ENCODE measurements at places on chromosomes 7 and 10. TPM values are rescaled to one million over a fixed set of nuclear protein-coding genes. Genes with fewer than 3 reads are reported as not detected.

DNA sequence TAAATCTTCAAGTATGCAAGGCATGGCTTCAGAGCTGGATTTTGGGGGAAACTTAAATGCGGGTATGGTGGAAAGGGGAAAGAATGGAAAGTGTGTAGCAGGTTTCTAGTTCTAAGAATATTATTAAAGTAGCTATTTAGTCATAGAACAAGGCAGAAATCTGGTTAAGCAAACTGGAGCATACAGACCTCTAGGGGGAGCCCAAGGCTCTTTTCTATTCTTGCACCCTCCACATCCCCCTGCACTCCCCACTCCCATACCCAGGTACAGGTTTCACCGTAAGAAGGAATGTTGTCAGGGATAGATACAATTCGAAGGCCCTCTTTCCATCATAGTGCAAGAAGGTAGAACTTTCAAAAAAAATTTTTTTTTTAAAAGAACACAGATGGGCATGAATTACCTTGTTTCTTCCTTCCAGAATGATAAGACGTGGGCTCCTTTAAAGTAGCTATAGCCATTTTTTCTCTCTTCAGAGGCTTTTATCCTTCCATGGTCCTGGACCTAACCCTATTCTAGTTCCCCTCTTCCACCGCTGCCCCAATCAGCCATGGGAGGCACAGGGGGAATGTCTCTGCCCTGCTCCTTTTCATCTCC lies 41.5 kb upstream of the SMIM30 start:
- peak; percentile 85 for DNase-seq

GRCh38 chr7:149126662-149127266 lies 640 bp upstream of the ZNF425 start:
- peak; percentile 37 for DNase-seq

DNA sequence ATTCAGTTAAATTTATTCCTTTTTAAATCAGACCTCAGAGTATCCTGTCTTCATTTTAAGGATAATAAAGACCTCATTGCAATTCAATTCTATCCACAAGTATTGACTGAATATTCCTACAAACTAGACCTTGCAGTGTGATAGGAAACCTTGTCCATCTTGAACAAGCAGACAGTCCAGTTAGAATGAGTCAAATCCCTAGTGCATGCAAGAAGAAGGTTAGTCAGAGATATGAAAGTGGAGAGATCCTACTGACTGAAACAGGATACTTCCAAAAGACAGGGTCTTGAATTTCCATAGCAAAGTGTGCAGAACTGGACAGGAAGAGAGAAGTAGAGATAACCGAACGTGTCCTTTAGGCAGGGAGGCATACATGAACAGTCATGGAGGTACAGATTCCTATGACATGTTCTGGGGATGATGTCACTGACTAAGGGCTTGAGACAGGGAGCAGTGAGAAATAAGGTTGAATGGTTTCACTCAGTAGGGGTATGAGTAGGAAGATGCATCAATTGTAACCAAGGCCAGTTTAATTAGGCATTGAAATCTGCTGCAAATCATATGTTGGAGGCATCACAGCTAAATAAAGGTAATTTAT lies 45.2 kb downstream of the PPP1R3A start:
- no peak for DNase-seq

GRCh38 chr7:45955286-45955685 lies 34.2 kb upstream of the IGFBP3 start:
- no peak for DNase-seq

- no peak for DNase-seq
These were observed 19.4 kb downstream of the ENO4 start for GRCh38 chr10:116868722-116869121.

DNA sequence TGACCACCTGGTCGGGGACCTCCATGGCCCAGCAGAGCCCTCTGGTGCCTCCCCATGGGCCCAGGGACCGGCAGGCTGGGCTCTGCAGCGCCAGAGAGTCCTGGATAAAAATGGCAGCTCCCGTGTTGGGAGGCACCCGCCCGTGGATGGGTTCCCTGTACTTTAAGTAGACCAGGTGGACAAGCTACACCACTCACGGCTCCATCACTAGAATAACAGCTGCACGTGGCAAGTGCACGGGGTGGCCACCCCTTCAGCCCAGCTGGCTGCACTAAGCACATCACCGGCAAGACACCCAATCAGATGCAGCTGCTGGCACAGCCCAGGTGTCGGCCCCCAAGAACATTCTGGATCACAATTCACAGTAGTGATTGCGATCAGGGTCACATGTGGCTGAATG lies 69.8 kb downstream of the DIP2C start:
- no peak for DNase-seq

DNA sequence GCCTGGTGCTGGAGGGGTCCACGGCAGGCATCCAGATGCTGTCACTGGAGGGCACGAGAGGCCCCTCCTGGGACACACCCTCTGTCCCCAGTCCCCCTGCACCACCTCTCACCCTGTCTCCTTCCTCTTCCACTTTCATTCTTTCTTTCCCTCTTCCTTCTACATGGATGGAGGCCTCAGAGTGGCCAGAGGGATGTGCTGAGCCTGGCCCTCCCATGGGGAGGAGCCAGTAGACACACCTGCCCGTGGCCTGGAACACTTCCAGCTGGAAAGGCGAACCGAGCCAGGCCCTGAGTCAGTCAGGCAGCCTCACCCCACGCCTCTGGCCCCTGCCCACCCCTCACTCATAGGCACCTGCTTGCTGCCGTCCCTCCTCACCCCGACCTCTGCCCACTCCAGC lies 55.9 kb upstream of the MXI1 start:
- no peak for DNase-seq

DNA sequence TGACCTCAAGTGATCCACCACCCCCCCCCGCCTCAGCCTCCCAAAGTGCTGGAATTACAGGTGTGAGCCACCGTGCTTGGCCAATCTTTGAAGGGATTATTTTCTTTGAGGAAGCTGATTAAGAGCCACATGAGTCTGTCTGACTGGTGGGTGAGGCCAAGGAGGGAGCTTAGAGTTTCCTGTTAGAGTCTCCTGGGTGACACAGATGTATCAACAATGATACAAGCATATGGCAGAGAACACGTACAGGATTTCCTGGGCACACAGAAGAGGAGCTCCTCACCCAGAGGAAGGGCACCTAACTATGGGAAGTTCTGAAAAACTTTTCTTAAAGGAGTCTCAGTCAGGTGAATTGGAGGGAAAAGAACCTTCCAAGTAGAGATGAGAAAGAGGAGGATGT lies 69.4 kb downstream of the GOLGA7B start:
- no peak for DNase-seq

DNA sequence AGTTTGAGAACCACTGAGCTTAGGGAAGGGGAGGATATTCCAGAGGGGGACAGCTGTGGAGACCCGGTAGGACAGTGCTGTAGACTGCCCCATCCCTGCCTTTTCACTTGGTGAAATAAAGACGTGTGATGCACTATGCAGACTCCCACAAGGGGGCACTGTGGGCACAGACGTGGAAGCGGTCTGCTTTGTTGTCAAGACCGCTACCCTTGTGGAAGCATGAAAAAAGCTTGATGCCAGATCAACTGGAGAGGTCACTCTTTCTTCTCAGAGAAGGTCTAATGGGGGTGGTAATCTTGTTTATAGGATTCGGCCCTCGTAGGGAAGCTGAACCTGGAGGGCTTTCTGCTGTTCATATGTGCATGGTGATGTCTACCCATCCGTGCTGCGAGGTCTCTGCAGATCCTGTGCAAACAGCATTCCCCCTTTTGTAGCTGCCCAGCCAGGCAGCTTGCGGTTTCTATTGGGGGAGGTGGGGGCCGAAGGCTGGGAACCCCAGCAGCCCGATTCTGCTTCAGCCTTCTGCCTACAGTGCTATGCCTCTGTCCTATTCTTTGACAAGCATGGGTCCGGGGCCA lies 13.7 kb downstream of the RPS24 start:
- DNase-seq = peak; percentile 96

DNA sequence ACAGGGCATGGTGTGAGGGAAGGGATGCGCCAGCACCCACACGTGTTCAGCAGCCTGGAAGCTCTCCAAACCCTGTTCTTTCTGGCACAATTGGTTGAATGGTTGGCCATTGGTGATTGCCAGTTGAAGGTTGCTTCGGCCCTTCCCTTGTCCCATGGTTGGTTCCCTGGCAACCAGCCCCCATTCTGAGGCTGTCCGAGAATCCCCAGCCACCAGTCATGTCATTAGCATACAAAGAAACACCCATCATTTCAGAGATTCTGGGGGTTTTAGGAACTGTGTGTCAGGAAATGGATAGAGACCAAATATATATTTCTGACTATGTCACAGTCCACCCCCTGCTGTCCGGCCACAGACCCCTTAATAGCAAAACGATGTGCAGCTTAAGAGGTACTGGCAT lies 21.8 kb downstream of the FKBP6 start:
- no peak for DNase-seq

DNA sequence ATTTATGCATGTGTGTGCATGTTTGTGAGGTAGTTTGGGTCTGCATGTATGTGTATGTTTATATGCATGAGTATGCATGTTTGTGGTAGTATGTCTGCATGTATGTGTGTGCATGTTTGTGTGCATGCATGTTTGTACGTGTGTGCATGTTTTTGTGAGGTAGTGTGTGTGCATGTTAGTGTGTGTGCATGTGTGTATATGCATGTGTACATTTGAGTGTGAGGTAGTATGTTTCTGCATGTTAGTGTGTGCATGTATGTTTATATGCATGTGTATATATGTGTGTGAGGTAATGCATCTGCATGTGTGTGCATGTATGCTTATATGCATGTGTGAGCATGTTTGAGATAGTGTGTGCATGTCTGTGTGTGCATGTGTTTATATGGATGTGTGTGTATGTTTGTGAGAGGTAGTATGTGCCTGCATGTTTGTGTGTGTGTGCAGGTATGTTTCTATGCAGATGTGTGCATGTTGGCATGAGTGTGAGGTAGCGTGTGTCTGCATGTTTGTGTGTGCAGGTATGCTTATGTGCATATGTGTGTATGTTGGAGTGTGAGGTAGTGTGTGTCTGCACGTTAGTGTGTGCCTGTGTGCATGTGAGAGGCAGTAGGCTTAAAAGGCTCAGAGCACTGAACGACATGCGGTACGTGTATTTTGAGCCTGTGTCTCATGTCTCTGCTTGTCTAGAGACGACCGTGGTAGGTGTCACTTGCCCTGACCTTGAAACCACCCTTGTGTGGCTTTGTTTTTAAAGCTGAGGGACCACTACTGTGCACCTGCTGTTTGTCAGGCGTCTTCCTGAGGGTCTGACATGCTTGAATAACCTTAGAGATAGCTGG lies 43.7 kb downstream of the PFKP start:
- DNase-seq = no peak

GRCh38 chr7:47570649-47571050 lies 11.3 kb downstream of the TNS3 start:
- DNase-seq = no peak

DNA sequence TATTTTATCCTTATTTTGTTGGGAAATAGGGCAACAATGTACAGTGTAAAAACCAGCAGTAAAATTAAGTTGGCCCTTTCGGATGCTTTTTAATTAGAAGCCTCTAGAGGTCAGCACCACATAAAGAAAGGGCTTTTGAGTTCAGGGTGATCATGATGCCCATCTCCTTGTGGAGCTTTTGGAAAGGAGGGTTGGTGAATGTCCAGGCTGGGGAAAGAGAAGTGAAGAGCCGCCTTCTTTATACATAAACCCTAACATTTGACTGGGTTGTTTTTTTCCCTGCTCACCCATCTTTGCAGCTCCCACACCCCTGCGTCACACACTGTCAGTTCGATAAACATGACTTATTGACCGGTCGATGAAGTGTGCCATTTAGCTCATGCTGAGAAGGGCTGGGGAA lies 29.8 kb downstream of the MTURN start:
- peak; percentile 87 for DNase-seq

DNA sequence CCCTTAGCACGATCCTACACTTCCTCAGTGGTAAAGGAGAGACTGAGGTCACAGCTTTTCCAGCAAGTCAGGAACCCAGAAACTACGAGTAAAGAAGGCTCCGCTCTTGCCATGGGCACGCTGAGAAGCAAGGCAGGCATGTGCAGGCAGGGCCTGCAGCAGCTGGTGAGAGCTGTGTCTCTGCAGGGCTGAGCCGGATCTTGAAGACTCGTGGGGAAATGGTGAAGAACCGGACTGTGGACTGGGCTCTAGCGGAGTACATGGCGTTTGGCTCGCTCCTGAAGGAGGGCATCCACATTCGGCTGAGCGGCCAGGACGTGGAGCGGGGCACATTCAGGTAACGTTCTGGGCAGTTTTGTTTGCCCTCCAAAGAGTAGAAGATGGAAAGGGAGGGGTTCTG lies 51.9 kb upstream of the ZMIZ2 start:
- DNase-seq = no peak

DNA sequence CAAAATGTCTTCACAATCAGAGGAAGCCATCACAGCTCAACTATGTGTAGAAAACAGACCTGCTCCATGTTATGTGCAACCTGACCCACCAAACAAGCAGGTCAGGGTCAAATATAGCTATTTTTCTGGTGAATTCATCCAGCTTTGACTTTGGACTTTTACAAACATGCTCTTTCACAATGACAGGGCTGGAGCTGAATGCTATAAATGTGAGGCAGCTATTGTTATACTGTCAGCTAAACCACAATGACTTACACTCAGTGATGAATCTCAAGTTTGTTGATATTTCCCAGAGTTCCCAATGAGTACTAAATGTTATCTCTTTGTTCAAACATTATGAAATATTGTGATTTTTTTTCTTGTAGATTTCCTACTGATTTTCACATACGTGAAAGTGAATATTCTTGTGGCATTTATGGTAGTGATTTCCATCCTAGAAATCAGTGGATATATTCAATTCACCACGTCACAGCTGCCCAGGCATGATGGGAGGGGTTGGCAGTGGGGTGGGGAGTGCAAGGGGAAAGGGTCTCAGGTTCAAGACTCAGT lies 2.5 kb upstream of the ITIH2 start:
- no peak for DNase-seq

GRCh38 chr7:23276376-23276775 lies 22.8 kb upstream of the MALSU1 start:
- DNase-seq = peak; percentile 81

GRCh38 chr10:13496931-13497330 lies 31.9 kb downstream of the BEND7 start:
- no peak for DNase-seq

- DNase-seq = peak; percentile 61
These were observed 48.5 kb downstream of the PLCE1 start for GRCh38 chr10:94042001-94042833.

- no peak for DNase-seq
These were observed 102.9 kb upstream of the FAM20C start for GRCh38 chr7:89232-90019.

Gene MPLKIP
- 64.0 TPM for total RNA-seq

Gene PLEKHS1
- not detected for total RNA-seq

Gene GPC2
- total RNA-seq = 48.8 TPM

Gene PTPN20
- not detected for total RNA-seq

Gene SEPTIN7
- total RNA-seq = 210 TPM

Gene FAM25C
- total RNA-seq = not detected

Gene SLK
- 25.8 TPM for total RNA-seq

Gene MUC3A
- 16.3 TPM for total RNA-seq

Gene MOGAT3
- not detected for total RNA-seq

Gene PRKAR2B
- total RNA-seq = 53.6 TPM

Gene MYH16
- not detected for total RNA-seq

Gene ATP5MK
- 227 TPM for total RNA-seq

Gene FBXO24
- total RNA-seq = 2.4 TPM
